ENCODE measurements at places on chromosomes 3 and 15.

DNA sequence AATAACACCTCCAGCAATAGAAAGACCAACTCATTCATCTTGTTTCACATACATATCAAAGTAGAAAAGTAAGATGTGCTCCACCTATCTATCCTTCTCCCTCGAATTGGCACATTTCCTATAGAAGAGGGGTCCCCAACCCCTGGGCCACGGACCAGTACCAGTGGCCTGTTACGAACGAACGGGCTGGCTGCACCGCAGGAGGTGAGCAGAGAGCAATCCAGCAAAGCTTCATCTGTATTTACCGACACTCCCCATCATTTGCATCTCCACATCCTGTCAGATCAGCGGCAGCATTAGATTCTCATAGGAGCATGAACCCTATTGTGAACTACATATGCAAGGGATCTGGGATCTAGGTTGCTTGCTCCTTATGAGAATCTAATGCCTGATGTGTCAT, 95.0 kb upstream of the CGNL1 start:
- DNase-seq: no peak

GRCh38 chr3:3848923-3849275, 49.7 kb downstream of the LRRN1 start:
- DNase-seq: no peak

GRCh38 chr3:47004369-47005211, 25.1 kb downstream of the NBEAL2 start:
- no peak for DNase-seq

DNA sequence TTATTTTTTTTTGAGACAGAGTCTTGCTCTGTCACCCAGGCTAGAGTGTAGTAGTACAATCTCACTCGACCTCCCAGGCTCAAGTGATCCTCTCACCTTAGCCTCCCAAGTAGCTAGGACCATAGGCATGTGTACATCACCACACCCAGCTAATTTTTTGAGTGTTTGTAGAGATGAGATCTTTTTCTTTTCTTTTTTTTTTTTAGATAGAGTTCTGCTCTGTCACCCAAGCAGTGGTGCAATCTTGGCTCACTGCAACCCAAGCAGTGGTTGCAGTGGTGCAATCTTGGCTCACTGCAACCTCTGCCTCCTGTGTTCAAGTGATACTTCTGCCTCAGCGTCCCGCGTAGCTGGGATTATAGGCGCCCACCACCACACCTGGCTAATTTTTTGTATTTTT, 5.2 kb downstream of the CEP97 start:
- no peak for DNase-seq

DNA sequence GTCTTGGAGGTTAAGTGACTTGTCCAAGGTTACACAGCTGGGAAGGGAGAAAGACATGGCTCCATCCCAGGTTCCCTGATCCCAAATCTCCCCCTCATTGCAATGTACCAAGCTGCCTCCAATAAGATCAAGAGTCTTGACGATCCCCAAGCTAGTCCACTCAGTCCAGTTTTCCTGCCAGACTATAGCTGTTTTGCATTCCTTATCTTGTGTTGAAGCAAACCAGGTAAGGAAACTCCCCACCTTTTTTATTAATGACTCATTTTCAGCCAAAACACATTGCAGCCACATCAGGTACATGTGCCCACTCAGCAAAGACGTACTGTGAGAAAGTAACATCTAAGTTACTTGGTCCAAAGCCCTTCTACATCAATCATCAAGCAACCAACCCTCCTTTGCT, 41.9 kb downstream of the LIPC start:
- DNase-seq: no peak

DNA sequence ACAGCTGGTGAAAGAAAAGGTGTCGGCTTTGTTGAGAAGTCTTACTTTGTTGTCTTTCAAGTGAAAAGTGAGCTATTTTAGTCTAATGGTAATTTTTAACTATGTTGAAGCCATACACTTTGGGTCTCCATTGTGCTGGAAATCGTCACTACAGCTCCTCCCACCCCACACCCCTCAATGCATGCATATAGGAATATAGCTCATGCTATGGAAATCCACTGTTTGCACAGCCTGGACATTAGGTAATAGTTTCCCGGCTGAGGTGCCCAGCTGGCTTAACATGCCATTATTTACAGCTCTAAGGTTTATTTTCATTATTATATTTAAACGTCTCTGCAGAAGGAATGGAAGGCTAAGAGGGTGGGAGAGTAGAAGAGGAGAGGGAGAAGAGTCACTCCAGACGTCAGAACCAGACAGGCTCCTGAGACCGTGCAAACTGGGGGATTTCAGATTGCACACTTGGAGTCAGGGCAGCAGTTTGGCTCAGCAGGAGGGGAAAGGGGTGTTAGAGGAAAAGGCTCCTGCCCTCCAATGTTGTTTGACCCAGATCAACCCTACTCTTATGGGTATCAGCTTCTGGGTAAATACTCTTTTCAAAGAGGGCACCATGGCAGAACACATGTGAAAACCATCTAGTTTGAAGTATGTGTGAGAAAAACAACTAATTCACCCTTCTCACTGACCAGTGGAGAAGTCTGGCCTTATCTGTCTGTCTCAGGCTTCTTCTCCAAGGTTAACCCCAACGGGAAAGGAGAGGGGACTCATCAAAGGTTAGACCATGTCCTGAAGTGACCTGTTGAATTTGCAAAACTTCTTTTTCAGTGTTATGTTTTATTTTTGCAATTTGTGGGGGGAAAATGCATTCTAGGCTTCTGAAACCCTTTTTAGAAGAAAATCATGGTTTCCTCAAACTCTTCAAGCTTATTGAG, 218.7 kb upstream of the CTDSPL start:
- DNase-seq: no peak

Data from tibial nerve (tissue), 4 donors.